ENCODE measurements at places on chromosomes 12 and 14.
A peak's percentile ranks its signal among the peaks of the same experiment; 100 is the strongest.

- H3K27me3 ChIP-seq = no peaks in the 10 kb centered on the region
- H3K27ac ChIP-seq = no peak overlapping the region
- no peaks in the 10 kb centered on the region for H3K36me3 ChIP-seq
Observed at GRCh38 chr14:94305620-94306019, 12.6 kb upstream of the SERPINA10 start.

- H3K27ac ChIP-seq = no peak overlapping the region
- no peak overlapping the region for H3K4me3 ChIP-seq
- no peak for DNase-seq
- 0 out of 2 replicates have a peak, but pooled peaks cover under 1% of the 10 kb centered on the region for H3K36me3 ChIP-seq
Observed at GRCh38 chr14:92846162-92846897, 52.2 kb downstream of the GOLGA5 start.

GRCh38 chr14:105495990-105496830 lies 5.2 kb downstream of the TEDC1 start:
- no peak for DNase-seq
- no peaks in the 10 kb centered on the region for H3K36me3 ChIP-seq
- H3K4me1 ChIP-seq = peaks cover 8% of the 10 kb centered on the region
- no peak overlapping the region for H3K4me3 ChIP-seq
- no peaks in the 10 kb centered on the region for H3K27me3 ChIP-seq
- H3K27ac ChIP-seq = no peak overlapping the region

- DNase-seq = peak; percentile 92
- no peaks in the 10 kb centered on the region for H3K27me3 ChIP-seq
- H3K4me1 ChIP-seq = no peaks in the 10 kb centered on the region
- no peak overlapping the region for H3K27ac ChIP-seq
Observed at GRCh38 chr14:99320105-99320572, 48.1 kb upstream of the BCL11B start.

- H3K4me3 ChIP-seq = no peak overlapping the region
- no peaks in the 10 kb centered on the region for H3K27me3 ChIP-seq
- peaks cover 19% of the 10 kb centered on the region for H3K36me3 ChIP-seq
- DNase-seq = no peak
- no peak overlapping the region for H3K27ac ChIP-seq
Observed at GRCh38 chr14:75752907-75753594, 92.0 kb downstream of the TTLL5 start.

DNA sequence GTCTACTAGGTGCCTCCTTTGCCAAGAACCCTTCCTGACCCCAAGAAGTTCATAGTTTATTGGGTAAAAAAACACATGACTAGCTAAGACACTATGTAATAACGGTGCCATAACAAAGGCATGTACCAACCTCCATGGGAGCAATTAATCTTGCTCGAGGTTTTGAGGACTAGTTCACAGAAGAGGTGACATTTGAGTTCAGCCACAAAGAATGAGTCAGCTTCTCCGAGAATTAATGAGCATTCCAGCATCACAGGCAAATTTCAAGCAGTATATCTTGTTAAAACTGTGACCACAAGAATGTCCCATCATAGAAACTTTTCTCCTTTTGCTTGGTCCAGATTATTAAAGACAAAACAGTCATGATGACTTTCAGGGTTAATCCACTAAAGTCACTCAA lies 113.0 kb upstream of the RAP1B start:
- DNase-seq = no peak
- H3K4me1 ChIP-seq = no peaks in the 10 kb centered on the region
- H3K27me3 ChIP-seq = no peaks in the 10 kb centered on the region
- no peak overlapping the region for H3K4me3 ChIP-seq

DNA sequence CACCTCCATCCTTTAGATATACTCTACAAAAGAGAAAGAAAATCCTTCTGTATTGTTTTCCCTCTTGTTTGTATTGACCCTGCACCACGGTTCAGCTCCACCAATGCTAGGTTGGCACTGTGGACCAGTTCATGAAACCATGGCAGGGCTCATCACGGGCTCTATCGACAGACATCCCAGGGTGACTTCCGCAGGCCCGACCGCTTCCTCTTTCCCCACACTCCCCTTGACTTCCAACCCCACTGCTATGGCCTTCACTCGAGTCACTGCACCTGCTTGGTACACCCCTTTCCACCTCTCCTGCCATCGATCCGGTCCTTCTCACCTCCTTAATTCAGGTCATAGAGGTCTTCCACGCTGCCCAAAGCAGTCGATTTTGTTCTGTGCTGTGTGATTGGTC lies 21.2 kb upstream of the AKAP5 start:
- no peaks in the 10 kb centered on the region for H3K4me1 ChIP-seq
- H3K36me3 ChIP-seq = peaks cover 70% of the 10 kb centered on the region
- H3K4me3 ChIP-seq = no peak overlapping the region

DNA sequence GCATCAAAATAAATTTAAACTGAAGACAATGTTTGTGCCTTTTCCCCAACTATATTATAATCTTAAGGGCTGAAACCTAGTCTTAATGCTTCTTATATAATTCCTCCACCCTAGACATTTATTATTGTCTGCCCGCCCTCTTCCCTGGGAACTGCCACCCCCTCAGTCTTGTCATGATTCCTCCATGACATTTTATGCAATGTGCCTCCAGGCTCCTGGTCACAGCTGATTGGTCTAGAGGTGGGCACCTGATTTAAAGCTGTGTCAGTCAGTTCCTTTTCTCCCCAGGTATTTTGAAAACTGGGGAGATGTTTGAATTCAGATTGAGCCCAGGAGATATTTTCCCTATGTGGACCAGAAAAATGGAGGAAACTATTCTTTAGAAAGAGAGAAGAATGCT lies 401.4 kb downstream of the PCNX1 start:
- H3K4me3 ChIP-seq = no peak overlapping the region
- no peaks in the 10 kb centered on the region for H3K27me3 ChIP-seq
- peaks cover 4% of the 10 kb centered on the region for H3K4me1 ChIP-seq
- no peak for DNase-seq

GRCh38 chr12:42145197-42145549 lies 499 bp upstream of the GXYLT1 start:
- H3K27ac ChIP-seq = peak overlapping the region; percentile 80
- H3K4me1 ChIP-seq = peaks cover 65% of the 10 kb centered on the region
- H3K4me3 ChIP-seq = peak overlapping the region; percentile 81
- DNase-seq = no peak
- H3K36me3 ChIP-seq = no peaks in the 10 kb centered on the region

DNA sequence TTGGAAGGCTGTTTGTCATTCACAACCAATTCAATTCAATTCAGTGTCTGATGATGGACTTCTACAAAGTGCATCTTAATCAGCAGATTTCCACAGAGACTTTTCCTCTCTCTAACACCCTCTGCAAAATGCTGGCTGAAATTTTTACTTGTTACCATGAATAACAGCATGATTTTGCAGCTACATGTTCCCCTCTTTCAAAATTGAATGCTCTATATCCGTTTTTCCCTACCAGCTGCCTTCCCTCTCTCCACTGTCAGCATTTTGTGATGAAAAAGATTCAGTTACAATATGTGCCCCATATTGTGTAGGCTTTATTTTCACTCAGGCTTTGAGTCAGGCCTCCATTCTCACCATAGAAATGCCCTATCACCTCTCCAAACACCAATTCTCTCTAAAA lies 334.6 kb downstream of the SYT1 start:
- no peak overlapping the region for H3K4me3 ChIP-seq
- H3K4me1 ChIP-seq = no peaks in the 10 kb centered on the region
- no peaks in the 10 kb centered on the region for H3K27me3 ChIP-seq
- H3K27ac ChIP-seq = no peak overlapping the region

- H3K4me3 ChIP-seq = no peak overlapping the region
- no peak overlapping the region for H3K27ac ChIP-seq
- no peaks in the 10 kb centered on the region for H3K27me3 ChIP-seq
- no peak for DNase-seq
- H3K4me1 ChIP-seq = no peaks in the 10 kb centered on the region
Observed at GRCh38 chr12:76830436-76830835, 48.4 kb downstream of the CSRP2 start.

DNA sequence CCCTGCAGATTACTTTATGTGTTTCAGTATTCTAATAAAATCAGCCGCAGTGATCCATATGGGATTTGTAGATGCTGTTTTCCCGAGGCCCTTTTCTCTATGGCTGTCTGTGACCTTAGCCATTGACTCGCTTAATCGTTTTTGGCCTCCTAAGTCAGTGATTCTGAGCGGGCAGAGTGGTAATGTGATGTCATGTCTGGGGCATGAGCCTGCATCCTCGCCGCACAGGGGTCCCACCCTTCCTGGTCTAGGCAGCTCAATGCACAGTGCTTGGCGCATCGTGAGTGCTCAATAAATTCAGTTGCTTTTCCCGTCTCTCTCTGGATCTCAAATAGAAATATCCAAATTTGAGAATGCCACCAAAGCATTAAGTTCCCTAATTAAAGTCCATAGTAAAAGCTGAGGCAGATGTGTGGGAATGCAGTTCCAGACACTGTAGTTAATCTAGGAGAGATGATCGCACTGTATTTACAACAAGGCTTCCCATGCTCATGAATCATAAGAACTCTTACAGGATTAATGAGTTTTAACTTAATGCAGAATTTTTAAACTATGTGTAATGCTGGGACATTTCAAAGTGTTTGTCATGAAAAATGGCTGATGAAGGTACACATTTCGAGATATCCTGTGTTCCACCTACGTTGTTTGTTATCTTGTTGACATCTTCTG lies 29.3 kb downstream of the HMGA2 start:
- DNase-seq = no peak
- H3K36me3 ChIP-seq = no peaks in the 10 kb centered on the region
- no peaks in the 10 kb centered on the region for H3K27me3 ChIP-seq
- no peaks in the 10 kb centered on the region for H3K4me1 ChIP-seq
- no peak overlapping the region for H3K4me3 ChIP-seq

GRCh38 chr14:68292441-68293215 lies 473.0 kb downstream of the RAD51B start:
- no peak for DNase-seq
- H3K4me3 ChIP-seq = no peak overlapping the region
- H3K27ac ChIP-seq = no peak overlapping the region

DNA sequence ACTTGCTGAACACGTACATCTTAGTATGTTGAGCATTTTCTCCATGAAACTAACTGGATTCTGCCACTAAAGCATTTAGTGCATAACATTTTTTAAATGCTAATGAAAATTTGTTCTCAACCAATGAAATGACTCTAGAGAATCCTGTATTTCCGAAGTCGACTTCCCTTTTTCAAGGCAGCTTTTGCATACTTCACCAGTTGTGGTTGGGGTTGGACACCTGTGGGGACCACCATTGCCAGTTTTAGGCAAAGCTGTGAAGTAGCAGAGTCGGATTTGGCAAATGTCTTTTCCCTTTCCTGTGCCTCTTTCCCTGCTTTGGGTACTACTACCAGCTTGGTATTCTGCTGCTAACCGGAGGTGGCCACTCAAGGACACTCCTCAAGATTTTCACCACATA lies 349.2 kb downstream of the BCAT1 start:
- H3K27me3 ChIP-seq = no peaks in the 10 kb centered on the region
- H3K4me1 ChIP-seq = peaks cover 33% of the 10 kb centered on the region
- no peak overlapping the region for H3K27ac ChIP-seq
- peak; percentile 86 for DNase-seq
- 0 out of 2 replicates have a peak overlapping the region, but pooled peaks have one; percentile 6 for H3K4me3 ChIP-seq

- no peak overlapping the region for H3K27ac ChIP-seq
- no peak overlapping the region for H3K4me3 ChIP-seq
- no peaks in the 10 kb centered on the region for H3K27me3 ChIP-seq
- no peaks in the 10 kb centered on the region for H3K36me3 ChIP-seq
- no peak for DNase-seq
- H3K4me1 ChIP-seq = peaks cover 23% of the 10 kb centered on the region
Observed at GRCh38 chr12:6336889-6337853, 4.7 kb downstream of the TNFRSF1A start.
